Hematopoietic multipotent progenitor cell treated with erythropoietin and hydrocortisone succinate and interleukin-3 and kit ligand, for 17 days (in vitro differentiated cells): ENCODE measurements at places on chromosomes 5 and 9.

GRCh38 chr5:95644351-95645042 is 2.1 kb upstream of the RFESD start:
- peak; percentile 83 for DNase-seq

DNA sequence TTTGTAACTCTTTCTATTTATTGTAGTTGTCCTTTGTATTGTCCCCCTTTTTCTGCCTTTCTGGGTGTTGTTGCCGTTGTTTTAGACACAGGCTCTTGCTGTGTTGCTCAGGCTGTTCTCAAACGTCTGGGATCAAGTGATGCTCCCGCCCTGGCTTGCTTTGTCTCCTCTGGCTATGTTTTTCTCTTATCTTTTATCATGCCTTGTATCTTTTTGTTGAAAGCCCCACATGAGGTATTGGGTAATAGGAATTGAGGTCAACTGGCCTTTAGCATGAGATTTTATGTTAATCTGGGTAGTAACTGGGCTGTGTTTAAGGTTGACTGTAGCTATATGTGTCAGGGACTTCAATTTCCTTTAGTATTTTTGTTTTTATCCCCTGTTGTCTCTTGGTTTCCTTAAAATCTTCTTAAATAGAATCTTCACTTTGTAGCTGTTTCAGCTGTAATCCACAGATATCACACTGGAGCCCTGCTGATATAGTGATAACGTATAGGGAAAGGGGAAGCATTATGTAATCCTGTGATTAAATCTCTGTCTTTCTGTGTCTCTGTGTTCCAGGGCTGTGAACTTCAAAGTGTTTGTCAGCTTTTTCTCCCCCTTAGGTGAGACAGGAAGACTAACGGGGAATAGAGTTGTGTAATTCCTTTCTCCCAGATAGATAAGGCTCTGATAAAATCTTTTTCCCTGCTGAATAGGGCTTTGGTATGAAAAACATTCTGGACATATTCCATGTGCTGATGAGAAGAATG is 25.9 kb upstream of the CACNA1B start:
- DNase-seq, result no peak

- no peak for DNase-seq
These were observed 28.7 kb downstream of the ANKRD34B start for GRCh38 chr5:80541392-80541791.

DNA sequence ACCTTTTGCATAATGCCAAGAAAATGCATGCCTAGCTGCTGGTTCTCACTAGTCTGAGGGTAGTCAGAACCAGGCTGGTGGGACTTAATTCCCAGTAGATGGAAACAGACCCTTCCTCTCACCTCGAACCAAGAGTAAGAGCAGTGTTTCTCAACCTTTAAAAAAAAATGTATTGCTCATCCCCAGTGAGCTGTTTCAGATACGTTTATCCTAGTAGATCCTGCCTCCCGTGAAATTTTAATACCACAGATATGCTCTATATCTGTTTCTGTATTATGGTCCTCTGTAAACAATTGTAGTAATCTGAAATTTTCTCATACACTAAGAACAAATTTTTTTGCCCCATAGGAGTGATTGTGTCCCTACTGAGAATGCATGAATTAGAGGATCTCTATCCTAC is 86.2 kb downstream of the TEK start:
- DNase-seq, result no peak

GRCh38 chr5:112965733-112966306 is 10.8 kb upstream of the DCP2 start:
- DNase-seq, result no peak

- DNase-seq, result no peak
These were observed 287.5 kb downstream of the ELAVL2 start for GRCh38 chr9:23538461-23539003.

GRCh38 chr9:91047993-91048607 is 246.5 kb downstream of the SYK start:
- DNase-seq, result no peak

DNA sequence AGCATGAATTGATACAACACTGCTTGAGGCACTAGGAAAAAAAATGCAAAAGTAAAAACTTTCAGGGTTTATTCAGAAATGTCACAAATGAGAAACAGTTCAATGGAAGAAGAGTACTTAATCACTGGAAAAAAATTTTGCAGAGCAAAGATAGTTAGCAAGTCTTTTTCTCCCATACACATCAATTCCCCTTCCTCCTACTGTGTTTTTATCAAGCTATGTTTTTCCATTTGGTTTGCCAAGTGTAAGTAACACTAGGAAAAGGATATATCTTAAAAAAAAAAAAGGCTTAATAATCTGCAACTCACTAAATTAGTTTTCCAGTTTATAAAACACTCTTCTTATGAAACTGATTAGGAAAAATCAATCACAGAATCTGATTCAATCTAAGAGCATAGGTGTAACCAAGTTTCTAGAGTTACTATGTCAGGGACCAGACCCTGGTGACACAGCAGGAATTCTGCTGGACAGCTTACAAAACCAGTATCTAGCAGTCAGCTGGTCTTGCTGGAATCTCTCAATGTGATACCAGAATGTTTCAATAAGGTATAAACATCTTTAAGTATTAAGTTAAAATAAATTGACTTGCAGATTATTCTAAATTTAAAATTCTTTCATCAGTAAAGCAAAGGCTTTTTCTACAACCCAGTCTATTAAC is 34.7 kb downstream of the RNF145 start:
- no peak for DNase-seq

DNA sequence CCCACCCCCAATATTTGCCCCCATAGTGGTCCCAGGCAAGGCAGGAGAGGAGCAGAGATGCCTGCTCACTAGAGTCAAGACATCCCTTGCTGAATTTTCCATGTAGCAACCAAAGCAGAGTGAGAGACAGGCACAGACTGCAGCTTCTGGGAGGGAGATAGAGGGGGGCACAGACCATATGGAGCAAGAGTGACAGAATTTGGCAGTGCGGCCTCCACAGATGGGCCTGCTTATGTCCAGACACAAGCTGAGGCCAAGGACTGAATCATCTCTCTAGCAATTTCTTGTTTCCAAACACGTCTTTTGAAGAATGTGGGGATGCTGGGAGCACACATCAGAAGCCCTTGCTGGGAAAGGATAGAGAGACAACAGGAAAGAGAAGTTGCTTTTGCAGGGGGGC is 53.0 kb upstream of the ALDH1B1 start:
- no peak for DNase-seq

GRCh38 chr5:158436271-158437065 is 577.5 kb upstream of the CLINT1 start:
- no peak for DNase-seq

- no peak for DNase-seq
These were observed 15.3 kb upstream of the NINJ1 start for GRCh38 chr9:93149361-93149760.

- no peak for DNase-seq
These were observed 42.1 kb upstream of the STXBP1 start for GRCh38 chr9:127569886-127570401.

GRCh38 chr9:89318123-89319014 is at the start of gene SECISBP2:
Gene SECISBP2, plus strand, starts transcription at chr9:89318500. Its CDS starts 77 bp downstream, at chr9:89318577.
- peak; percentile 93 for DNase-seq

- no peak for DNase-seq
These were observed 26.4 kb downstream of the NCS1 start for GRCh38 chr9:130198501-130199179.

DNA sequence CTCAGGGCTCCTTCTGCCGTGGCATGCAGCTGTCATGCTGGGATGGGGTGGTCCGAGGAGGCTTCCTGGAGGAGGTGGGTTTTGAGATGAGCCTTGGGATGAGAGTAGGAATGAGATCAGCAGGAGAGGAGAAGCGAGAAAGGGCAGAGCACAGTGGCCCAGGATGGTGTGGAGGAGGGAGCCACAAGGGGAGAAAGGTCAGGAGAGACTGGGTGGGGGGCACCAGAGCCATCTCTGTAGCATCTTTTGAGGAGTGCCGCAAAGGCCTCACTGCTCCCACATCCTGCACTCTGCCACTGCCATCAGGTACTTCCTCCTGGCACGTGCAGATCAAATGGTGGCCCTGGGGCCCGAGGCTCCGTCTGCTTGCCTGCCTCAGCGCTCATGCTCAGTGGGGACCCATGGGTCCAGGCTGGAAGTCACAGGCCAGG is 150.2 kb downstream of the MACROH2A1 start:
- no peak for DNase-seq

- DNase-seq, result no peak
These were observed 175.3 kb downstream of the GDNF start for GRCh38 chr5:37664551-37664950.

DNA sequence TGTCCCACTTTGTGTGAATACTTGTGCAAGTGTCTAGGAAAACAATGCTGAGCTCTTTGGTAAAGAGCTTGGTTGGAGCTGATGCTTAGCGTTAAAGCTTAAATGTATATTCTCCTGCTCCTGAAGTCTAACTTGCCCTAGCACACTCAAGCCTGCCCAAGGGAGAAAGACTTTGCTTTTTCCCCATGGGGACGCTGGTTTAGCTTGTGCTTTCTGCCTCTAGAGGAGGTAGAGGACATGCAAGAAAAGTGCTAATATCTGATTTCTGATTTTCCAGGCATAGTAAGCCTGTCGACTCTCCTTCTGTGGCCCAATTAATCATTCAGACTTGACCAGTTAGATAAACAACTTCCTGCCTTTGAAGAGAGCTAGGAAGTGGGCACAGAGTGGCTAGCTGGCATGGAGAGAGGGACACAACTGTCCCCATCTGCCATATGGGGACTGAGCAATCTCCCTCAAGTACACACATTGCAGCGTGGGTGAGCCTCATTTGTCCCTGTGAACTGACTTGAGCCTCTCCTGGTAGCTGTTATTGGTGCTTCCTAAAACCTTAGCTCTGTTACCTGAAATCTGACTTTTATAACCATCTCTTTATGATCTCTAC is 348.4 kb downstream of the BRINP1 start:
- no peak for DNase-seq

DNA sequence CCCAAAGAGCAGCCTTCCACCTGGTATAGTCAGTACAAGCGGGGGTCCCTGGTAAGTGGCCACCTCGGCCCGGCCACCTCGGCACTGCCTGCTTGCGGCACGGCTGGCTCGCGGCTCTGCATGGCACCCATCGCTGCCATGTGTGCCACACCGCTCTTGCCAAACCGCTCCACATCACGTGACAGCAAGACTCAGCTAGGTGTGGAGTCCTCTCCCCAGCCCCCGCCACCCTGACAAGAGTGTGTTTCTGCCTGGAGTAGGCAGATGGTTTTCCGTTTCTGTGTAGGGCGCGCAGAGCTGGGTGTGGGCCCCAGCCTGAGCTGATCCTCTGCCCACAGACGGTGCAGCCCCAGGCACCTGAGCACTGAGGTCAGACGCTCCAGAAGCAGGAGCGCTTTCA is 50.5 kb upstream of the FCN2 start:
- DNase-seq, result no peak

GRCh38 chr5:61228229-61228628 is 66.0 kb upstream of the SMIM15 start:
- no peak for DNase-seq

- DNase-seq, result no peak
These were observed 1.5 kb downstream of the PAPPA start for GRCh38 chr9:116154976-116155697.

DNA sequence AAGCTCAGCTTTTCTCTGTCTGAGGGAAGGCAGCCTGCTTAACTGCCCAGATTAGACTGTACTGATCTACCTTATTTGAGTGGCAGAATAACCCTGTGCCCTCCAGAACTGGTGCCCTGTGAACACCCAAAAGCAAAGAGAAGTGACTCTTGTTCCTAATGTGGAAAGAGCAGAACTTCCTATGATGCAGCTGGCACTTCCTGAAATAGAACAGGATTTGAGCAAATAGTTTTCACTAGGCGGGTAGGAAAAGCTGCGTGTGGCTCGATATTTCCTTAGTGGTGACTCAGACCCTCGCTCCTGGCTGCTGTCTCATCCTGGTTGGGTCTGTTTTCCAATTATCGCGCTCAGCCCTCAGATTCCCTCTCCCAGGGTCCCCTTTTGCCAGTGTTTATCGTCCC is 89.9 kb downstream of the SH3TC2 start:
- no peak for DNase-seq

DNA sequence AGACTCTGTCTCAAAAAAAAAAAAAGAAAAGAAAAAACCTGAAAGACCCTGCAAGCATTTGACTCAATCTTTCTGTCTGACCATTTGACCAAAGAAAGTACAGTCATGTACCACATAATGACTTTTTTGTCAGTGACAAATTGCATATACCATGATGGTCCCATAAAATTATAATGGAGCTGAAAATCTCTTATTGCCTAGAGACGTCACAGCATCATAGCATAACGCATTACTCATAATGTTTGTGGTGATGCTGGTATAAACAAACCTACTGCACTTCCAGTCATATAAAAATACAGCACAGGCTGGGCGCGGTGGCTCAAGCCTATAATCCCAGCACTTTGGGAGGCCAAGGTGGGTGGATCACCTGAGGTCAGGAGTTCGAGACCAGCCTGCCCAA is 10.5 kb downstream of the ECM2 start:
- no peak for DNase-seq

DNA sequence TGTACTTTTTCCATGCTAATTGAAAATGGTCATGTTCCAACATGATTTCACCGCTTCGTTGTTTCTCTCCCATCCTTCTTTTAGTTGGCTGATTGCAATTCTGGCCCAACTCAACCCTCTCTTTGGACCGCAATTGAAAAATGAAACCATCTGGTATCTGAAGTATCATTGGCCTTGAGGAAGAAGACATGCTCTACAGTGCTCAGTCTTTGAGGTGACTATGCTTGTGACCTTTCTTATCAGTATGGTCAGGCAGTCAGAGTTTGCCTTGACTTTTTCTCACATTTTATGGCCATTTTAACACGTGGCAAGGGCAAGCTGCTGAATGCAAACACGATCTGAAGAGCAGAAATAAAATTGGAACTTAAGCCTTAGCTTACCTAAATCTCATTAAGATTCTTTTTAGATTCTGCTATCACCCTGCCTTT is 36.0 kb upstream of the CREBRF start:
- DNase-seq, result no peak
